ENCODE measurements at places on chromosomes 16 and 17.

DNA sequence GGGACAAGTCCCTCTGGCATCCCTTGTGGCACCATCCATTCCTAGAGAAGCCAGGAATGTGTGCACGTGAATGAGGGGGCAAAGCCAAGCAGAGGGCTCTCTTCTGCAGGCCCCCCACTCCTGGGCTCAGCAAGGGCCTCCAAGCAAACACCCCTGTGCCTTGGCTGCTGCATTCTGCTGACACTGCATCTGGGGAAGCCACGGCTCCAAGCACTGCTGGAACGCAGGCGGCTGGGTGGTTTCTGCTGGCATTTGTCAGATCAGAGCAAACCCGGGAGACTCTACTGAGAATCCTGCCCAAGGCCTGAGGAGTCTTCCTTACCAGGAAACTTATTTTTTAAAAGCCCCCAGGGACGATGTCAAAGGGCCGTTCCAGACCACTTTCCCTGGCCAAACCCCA lies 23.3 kb downstream of the ATP6V0D1 start:
- ATAC-seq = no peak

- ATAC-seq = peak; percentile 69
Observed at GRCh38 chr16:6600167-6600566, 732.5 kb upstream of the RBFOX1 start.

GRCh38 chr16:21566891-21567414 lies 32.4 kb upstream of the METTL9 start:
- no peak for ATAC-seq

DNA sequence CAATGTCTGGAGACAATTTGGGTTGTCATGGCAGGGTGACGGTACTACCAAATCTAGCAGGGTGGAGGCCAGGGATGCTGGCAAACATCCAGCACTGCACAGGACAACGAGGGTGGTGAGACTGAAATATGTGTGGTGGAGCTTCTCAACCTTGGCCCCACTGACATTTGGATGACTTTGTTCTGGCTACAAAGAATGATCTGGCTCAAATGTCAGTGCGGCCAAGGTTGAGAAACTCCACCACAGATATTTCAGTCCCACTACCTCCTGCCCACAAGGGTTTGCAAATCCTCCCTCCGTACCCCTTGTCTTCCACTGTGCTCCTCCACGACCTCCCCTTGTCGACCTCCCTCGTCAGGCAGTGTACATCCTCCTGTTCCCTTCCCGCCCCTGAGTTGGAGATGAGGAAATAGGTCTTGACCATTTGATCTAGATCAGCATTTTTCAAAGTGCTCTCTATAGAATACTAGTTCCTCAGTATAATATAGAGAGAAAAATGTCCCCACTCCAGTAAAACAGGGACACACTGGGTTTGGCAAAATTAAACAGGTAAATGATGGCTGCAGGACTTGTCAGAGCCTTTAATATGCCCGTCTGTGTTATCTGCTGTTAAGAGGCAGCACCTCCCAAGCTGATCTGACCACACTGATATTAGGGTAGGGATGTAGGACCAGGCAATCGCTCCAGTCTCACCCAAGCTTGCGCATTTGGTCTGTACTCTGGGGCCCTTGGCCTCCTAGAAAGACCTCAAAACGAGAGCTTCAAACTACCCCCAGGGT lies 6.8 kb downstream of the OSGIN1 start:
- ATAC-seq = no peak

- no peak for ATAC-seq
Observed at GRCh38 chr17:34762078-34762477, 182.7 kb downstream of the TMEM132E start.

DNA sequence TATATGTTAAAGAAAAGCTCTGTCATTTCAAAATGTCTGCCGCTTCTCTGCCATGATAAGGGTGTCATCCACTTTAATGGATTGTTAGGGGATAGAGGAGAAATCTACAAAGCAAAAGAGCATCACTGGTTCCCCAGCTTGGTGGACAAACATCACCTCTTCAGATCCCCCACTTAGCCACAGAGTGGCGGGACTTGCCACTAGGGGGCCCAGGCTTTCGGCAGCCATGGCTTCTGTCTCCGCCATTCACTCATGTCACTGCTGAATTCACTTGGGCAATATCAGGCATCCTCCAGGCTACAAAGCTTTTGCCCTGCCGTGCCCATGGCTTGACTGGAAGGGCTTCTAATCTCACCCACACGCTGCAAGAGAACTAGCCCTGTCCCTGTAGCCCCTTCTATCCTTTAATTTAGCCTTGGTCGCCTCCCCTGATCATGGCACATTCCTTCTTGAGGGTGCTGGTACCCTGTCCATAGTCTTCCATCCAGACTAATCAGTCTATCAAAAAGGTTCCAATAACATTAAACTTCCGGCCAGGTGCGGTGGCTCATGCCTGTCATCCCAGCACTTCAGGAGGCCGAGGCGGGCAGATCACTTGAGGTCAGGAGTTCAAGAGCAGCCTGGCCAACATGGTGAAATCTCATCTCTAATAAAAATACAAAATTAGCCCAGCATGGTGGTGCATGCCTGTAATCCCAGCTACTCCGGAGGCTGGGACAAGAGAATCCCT lies 34.7 kb downstream of the SBK1 start:
- peak; percentile 94 for ATAC-seq

GRCh38 chr17:72644492-72644891 lies 448.0 kb downstream of the SLC39A11 start:
- ATAC-seq = no peak

- no peak for ATAC-seq
Observed at GRCh38 chr16:47574091-47575054, 113.2 kb downstream of the PHKB start.

- ATAC-seq = no peak
Observed at GRCh38 chr17:14360856-14361255, 60.0 kb downstream of the HS3ST3B1 start.

DNA sequence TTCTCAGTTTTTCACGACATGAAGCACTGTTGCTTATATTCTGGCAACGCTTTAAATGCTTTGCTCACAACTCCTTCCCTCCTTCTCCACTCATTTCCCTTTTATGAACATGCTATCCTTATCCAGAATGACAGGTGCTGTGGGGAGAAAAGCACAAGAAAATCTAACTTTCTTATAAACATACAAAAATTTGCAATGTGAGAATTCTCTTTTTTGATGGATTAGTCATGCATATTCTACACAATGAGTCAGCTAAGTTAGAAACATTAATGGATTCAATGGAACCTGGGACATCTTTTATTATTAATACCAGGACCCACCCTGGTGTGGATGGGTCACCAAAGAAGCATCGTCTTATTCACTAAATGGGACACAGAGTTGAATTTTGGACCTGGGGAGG lies 234.6 kb upstream of the CDH5 start:
- ATAC-seq = no peak

DNA sequence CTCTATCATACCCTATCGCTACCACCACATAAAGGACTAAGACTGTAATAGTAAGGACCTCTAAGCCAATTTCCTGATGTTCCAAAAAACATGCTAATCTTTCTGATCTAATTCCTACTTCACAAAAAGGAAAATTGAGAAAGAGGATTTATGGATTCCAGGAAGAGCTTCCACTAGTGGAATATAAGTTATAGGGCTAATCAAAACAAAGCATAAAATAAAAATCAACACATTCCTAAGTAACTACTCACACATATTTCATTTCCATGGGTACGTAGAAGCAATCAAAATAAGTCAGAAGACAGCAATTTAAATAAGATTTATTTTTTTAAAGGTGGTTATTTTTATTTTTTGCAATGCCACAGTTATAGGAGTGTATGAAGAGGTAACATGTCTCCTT lies 12.4 kb downstream of the CCDC43 start:
- ATAC-seq = peak; percentile 77

- ATAC-seq = no peak
Observed at GRCh38 chr16:52128361-52128760, 418.6 kb downstream of the TOX3 start.

- no peak for ATAC-seq
Observed at GRCh38 chr16:87816507-87817100, 50.8 kb upstream of the KLHDC4 start.

DNA sequence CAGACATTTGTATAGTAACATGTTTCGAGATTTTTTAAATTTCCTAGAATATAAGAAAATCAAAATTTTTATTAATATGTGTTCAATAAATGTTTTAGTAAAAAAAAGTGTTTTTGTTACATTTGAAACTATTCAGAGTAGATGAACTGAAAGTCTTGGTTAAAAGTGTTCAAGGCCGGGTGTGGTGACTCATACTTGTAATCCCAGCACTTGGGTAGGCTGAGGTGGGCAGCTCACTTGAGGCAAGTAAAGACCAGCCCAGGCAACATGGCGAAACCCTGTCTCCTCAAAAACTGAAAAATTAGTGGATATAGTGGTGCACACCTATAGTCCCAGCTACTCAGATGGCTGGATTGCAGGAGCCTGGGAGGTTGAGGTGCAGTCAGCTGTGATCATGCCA lies 16.8 kb upstream of the PHKG2 start:
- ATAC-seq = no peak

GRCh38 chr16:3133844-3134243 lies 985 bp upstream of the ZNF213 start:
- no peak for ATAC-seq

DNA sequence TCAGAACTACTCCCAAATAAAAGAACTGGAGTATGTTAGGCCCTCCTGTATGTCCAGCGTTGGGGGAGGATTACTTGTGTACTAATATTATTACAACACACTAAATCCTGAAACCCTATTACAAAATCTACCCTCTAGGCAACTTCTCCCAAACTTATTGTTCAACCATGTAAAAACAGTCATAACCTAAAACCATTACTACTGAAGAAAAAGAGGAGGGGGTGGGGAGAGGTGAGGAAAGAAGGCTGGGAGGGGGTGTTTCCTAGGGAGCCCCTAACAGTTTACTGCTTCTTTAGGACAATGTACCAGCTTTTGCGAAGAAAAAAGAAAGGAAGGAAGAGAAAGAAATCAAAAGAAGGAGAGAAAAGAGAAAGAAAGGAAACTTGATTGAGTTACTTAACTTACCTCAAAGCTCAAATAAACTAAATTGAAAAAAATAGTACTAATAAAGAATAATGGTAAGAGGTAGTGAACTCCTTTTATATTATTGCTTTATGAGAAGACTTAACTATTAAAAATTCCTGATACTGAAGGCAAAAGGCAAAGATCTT lies 2.3 kb downstream of the SALL1 start:
- no peak for ATAC-seq

- ATAC-seq = peak; percentile 87
Observed at GRCh38 chr16:12262454-12263180, 286.1 kb downstream of the SNX29 start.
